ENCODE measurements at places on chromosomes 3 and 15.

- DNase-seq: no peak
These were observed 29.4 kb downstream of the PLAAT1 start for GRCh38 chr3:193270451-193270850.

- no peak for DNase-seq
These were observed 793 bp downstream of the SLC30A4 start for GRCh38 chr15:45521596-45522327.

- DNase-seq: no peak
These were observed 46.4 kb downstream of the TMEM44 start for GRCh38 chr3:194586836-194587235.

GRCh38 chr15:92810418-92811138 is 89.5 kb upstream of the CHD2 start:
- no peak for DNase-seq

DNA sequence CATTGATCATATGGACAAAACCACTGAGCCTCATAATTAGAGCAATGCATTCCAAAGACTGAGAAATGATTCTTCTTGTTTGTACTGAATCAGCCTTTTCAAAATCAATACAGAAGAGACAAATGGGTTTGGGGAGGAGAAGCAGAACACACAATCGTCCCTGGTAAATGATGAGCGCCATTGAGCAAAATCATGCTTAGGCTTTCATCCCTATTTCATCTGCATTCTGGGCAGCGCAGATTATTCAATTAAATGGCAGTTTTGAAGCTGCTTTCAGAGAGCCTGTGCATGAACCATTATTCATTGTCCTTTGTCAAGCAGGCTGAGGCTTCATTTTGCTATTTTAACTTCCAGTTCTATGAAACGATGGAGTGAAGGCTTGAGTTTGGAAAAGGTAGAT is 371.9 kb downstream of the CACNA2D3 start:
- no peak for DNase-seq

DNA sequence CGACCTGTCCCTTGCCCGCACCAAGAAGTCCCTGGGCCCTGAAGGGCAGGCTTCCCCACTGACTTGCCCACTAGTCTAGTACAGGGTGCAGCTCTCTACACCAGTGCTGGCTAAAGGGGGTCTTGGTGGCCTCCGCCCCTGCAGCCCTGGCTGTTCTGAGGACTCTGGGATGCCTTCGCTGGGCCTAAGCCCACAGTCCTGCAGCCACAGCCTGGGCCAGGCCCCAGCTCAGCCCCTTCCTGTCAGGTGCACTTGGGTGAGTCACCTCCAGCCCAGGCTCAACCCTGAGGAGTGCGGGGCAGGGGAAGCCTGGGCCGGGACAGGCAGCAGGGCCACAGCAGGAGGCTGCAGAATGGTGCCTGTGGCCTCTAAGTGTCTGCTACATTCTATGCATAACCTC is 971 bp downstream of the C3orf22 start:
- no peak for DNase-seq

- peak; percentile 93 for DNase-seq
These were observed 46.2 kb downstream of the TPRA1 start for GRCh38 chr3:127544192-127544802.

Measured in GM12892 (cell line).